ENCODE measurements at places on chromosomes 1 and 21.

DNA sequence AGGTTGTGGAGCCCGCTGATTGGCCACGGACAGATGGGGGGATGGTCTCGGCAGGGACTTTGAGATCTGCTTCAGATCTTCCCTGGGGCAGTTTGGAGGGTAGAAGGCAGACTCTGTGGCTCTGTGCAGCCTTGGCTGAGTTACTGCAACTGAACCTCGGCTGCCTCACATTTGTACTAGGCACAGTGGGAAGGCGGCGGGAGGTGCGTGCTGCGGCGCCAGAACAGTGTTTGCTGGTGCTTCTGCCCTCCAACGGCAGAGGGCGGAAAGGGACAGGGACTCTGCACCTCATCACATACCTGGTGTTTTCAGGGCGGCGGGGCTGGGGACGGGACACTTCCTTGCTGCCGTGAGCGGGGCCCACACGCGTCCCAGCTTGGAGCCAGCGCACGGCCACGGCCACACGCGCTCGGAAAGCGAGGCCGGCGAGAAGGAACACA lies 26.2 kb downstream of the SLC66A1 start:
- DNase-seq, result peak; percentile 80

DNA sequence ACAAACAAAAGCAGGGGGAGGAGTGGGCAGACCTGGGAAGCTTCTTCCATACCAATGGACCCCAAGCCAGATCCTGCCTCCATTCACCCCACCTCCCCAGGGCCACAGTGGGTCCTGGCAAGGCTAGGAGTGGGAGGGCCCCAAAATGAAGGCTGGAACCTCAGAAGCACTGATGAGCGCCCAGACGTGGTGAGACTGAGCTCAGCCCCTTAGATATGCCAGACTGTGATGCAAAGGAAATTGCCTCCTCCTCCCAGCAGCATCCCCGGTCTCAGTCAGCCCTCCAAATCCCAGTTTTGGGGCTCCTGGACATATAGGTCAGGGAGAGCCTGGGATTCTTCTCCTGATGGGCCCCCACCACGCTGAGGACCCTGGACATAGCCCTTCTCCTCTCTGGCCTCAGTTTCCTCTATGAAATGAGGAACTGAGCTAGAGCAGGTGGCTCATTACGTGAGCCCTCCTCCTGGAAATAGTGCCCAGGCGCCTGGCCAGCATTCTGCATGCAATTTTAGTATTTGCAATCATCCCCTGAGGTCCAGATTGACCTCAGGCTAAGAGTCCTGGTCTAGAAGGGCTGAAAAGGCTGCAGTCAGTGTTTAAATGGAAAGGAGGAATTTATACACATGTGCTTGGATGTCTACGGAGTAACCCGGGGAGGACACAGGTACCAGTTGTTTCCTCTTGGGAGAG lies 33.5 kb downstream of the RHBG start:
- no peak for DNase-seq

GRCh38 chr1:47575855-47576757 lies 138.3 kb downstream of the FOXD2 start:
- DNase-seq, result no peak

DNA sequence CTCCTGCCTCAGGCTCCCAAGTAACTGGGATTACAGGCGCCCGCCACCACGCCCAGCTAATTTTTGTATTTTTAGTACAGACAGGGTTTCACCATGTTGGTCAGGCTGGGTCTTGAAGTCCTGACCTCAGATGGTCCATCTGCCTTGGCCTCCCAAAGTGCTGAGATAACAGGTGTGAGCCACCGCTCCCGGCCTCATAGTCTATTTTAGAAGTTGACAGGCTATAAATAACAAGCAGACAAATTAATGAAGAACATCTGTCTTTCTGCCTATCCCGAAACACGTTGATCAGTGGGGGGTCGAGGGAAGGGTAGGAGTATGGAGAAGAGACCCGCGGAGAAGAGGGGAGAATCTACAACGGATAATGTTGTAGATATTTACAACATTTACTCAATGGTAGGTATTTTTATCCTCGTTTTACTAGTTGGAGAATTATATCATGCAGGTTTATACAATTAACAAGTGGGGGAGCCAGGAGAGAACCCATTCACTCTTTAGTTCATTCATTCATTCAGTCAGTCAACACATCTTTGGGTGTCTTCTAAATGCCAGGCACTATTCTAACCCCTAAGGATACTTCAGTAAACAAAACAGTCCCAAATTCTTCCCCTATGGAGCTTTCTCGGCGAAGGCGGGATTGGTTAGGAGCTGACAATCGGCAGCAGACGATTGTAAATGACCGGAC lies 497 bp upstream of the IFNAR2 start:
- no peak for DNase-seq

GRCh38 chr21:17270229-17270628 lies 242.6 kb upstream of the CXADR start:
- peak; percentile 69 for DNase-seq

DNA sequence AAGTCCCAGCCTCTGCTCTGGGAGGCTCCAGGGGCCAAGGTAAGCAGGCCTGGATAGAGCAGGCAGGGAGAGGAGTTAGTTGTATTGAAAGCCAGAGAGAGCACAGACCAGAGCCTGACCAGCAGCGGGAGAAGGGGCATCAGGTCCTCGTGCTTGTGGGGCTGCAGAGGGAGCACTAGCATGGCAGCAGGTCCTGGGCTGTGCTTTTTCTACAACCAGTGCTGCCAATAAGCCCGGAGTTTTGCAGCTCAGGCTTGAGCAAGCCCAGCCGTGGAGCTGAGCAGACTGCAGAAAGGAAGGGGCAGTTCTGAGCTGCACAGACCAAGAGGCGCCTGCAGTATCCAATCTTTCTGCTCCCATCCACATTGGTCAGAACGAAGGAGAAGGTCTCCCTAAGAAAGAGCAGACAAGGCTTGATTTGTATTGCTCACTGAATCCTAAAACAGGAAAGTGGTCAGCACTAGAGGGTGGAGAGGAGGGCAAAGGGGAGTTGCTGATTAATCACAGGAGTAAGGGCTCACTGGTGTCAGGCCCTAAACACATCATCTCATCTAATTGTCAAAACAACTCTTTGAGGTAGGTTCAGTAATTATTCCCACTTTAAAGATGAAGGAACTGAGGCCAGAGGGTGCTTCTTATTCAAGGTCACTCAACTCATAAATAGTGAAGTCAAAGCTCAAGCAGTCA lies 2.7 kb downstream of the DENND2D start:
- no peak for DNase-seq

GRCh38 chr1:88503646-88504045 lies 180.4 kb upstream of the PKN2 start:
- DNase-seq, result no peak

DNA sequence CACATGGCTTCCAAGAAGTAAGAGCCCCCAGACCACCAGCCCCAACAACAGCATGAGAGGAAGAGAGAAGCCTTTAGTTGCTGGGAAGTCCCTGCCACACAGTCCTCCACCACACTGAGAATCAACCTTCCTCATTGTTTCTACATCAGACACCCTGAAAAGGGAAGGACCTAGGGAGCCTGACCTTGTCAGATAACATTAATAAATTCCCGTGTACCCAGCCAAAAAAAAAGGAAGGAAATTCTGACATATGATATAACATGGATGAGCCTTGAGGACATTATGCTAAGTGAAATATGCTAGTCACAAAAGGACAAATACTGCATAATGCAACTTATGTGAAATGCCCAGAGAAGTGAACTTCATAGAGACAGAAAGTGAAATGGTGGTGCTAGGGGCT lies 65.6 kb upstream of the ARHGAP29 start:
- DNase-seq, result no peak

DNA sequence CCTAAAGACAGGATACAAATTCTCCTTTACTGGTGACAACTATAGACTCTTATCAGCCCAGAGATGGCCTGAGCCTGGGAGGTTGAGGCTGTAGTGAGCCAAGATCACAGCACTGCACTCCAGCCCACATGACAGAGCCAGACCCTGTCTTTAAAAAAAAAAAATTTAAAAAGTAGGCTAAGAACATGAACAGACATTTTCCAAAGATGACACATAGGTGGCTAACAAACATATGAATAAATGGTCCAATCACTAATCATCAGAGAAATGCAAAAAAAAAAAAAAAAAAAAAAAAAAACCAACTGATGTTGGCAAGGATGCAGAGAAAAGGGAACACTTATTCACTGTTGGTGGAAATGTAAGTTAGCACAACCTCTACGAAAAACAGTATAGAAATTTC lies 65.0 kb downstream of the TOR3A start:
- no peak for DNase-seq
